M059J (cell line): ENCODE measurements at places on chromosomes 2 and 18.

- DNase-seq, result no peak
Measured at GRCh38 chr2:142870526-142870925, 6.9 kb upstream of the KYNU start.

- no peak for DNase-seq
Measured at GRCh38 chr2:44498551-44498950, 136.8 kb downstream of the CAMKMT start.

DNA sequence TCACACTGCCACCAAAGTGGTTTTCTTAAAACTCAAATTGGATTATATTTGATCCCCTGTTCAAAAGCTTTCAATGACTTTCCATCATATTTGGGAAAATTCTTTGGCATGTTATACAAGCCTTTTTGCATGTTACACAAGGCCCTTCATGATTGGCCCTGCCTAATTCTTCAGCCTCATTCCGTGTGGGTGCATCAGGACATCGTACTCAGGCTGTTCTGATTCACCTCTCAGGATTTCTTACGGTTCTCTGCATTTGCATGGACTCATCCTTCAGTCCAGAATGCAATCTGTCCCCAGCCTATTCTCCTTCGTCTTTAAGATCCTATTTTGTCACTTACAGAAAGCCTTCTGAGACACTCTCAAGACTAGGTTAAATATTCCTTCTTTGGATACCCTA, 107.8 kb downstream of the LYPD1 start:
- no peak for DNase-seq

DNA sequence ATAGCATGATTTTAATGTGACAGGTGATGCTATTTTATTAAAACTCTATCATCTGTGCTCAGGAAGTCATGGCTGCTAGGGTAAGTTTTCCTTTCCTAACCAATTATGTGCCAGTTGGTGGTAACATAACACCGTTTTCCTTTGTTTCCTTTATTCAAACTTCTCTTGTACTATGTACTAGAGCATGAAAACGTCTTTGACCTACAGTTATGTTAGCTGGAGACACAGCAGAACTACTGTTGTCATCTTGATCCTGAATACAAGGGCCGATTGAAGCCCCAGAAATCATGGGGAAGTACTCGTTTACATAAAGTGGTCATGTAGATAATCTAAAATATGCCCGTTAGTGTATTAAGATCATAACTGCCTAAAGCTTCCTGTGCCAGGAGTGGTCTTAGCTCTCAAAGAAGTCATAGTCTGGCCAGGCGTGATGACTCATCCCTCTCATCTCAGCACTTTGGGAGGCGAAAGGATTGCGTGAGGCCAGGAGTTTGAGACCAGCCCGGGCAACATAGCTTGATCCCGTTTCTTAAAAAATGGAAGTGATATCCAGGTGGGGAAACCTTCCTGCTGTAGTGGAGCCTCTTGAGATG, 20.5 kb downstream of the NEDD4L start:
- peak; percentile 44 for DNase-seq

- DNase-seq, result no peak
Measured at GRCh38 chr2:224716201-224716600, at the start of gene CCDC195. Gene CCDC195 (minus strand): TSS chr2:224716365. CDS start chr2:224716365, 0 bp downstream.

- no peak for DNase-seq
Measured at GRCh38 chr2:217906798-217907197, 96.0 kb downstream of the TNS1 start.

GRCh38 chr18:48879008-48879431, 71.7 kb downstream of the SMAD7 start:
- no peak for DNase-seq
